ENCODE measurements at places on chromosomes 2 and 18. TPM values are rescaled to one million over a fixed set of nuclear protein-coding genes. Genes with fewer than 3 reads are reported as not detected.

RSAD2 gene
- 10.2 TPM for total RNA-seq

DNA sequence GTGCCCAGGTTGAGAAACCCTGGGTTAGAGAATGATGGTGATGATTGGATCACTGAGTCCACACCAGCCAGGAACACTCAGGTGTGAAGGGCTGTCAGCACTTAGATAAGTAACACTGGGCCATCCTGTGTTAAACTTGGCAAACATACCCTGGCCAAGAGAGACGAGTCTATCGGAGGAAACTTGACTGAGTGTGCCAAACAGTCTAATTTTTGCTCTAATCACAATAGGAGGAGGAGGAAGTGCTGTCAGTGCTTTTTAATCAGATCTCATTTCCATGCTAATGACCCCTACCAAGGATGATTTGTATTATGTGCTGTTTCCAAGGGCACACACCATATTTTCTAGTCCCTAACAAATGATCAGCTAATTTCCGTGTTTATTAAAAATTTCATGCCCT lies 63.8 kb upstream of the SEC11C start:
- H3K27ac ChIP-seq, result no peak overlapping the region
- H3K36me3 ChIP-seq, result no peaks in the 10 kb centered on the region
- no peak for DNase-seq
- H3K4me1 ChIP-seq, result no peaks in the 10 kb centered on the region

GRCh38 chr2:28624436-28624792 lies 127.2 kb upstream of the PPP1CB start:
- DNase-seq, result no peak
- H3K27me3 ChIP-seq, result no peaks in the 10 kb centered on the region
- peak overlapping the region; percentile 92 for H3K27ac ChIP-seq
- H3K4me3 ChIP-seq, result no peak overlapping the region
- H3K4me1 ChIP-seq, result peaks cover 92% of the 10 kb centered on the region
- no peaks in the 10 kb centered on the region for H3K36me3 ChIP-seq

- no peaks in the 10 kb centered on the region for H3K27me3 ChIP-seq
- no peak for DNase-seq
- H3K4me1 ChIP-seq, result no peaks in the 10 kb centered on the region
- no peak overlapping the region for H3K27ac ChIP-seq
Measured at GRCh38 chr18:74351354-74351753, 35.7 kb downstream of the C18orf63 start.

All from sigmoid colon (tissue), 7 donors.